ENCODE measurements at places on chromosomes 3 and 15.
A peak's percentile ranks its signal among the peaks of the same experiment; 100 is the strongest.

DNA sequence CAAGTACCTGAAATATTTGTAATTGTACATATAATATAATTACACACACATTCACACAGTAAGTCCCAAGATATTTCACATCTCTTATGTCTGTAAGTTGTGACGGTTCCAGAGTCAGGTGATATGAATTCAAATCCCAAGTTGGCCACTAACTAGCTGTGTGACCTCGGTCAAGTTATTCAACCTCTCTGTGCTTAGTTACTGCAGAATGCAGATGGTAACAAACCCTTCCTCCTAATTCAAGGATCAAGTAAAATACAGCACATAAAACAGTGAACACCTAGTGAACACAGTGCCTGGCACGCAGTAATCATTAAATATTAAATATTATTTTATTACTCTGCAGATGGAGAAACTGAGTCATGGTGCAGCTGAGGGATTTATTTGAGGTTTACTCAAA is 6.9 kb downstream of the PRICKLE2 start:
- no peak for DNase-seq

- no peak for DNase-seq
Observed at GRCh38 chr15:27951191-27951890, 147.8 kb downstream of the OCA2 start.

DNA sequence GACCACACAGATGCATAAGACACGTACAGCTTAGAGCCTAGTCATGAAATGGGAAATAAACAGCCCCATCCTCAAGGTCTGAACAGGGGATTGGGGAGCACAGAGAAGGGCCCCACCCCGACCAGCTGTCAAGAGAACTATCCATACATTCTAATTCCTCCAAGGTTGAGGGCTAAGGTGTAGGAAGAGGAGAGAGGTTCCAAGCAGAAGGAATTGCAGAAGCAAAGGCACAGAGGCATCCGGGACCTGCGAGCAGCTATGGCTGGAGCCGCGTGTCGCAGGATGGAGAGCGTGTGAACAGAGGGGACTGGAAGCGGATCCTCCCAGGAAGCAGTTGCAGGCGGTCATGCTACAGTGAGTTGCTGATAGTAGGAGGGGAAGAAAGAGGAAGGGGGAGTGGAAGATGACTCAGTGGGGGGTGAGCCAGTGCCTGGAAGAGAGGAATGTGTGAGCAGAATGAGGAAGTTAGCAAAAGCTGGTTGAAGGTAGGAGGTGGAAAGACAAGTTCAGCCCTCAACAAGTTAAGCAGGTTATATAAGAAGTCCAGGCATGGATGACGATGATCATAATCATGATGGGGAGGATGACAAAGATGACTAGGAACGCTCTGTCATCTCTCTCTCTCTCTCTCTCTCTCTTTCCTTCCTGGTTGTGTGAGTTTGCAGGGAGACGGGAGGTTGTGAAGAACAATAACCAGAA is 89.7 kb downstream of the LIPC start:
- DNase-seq: no peak

DNA sequence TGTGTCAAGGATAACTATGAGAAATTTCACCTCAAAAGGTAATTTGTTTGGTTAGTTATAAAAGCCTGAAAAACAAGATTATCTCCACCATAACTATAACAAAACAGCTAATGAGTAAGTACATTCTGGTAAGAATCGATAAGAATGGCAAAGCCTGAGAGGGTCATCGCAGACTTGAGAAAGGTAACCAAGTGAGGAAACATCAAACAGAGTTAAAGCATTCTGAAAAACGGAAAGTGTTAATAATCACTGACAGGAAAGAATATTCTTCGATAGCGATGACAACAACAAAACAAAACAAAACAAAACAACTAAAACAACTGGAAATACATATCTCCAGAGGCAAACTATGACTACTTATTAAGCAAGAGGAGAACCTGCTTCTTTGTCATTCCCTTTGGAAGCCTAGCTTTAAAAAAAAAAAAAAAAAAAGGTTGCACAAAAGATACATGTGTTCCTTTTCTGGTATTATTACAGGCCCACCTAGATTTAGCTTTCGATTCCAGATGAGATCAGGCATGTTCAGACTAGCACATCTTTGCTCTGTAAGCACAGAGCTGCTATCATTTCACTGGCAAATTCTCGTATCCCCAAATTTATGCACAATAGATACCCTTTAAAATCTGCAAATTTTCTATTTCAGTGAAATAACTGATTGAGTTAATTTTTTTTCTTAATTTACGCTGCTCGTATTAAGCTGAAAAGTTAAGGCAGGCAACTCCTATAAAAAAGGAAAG is 155.6 kb downstream of the TIGIT start:
- DNase-seq: no peak

DNA sequence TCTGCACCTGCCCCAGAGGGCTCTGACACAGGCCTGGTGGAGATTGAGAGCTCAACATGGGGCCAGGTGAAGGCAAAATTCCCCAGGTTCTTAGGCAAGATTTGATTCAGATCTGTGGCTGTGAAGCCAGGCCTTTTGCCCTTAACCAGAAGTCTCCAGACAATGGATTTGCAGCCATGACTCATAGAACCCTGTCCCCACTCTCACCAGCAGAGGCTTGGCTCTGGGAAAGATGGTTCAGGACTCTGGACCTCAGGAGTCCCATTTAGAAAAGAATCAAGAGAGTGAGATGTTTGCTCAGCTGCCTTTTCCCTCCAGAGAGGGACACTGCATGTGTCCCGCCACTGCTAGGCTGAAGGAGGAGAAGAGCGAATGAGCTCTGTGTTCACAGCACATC is 361.4 kb upstream of the ICE2 start:
- no peak for DNase-seq

- peak; percentile 60 for DNase-seq
Observed at GRCh38 chr3:113287803-113288648, 76.7 kb downstream of the BOC start.

DNA sequence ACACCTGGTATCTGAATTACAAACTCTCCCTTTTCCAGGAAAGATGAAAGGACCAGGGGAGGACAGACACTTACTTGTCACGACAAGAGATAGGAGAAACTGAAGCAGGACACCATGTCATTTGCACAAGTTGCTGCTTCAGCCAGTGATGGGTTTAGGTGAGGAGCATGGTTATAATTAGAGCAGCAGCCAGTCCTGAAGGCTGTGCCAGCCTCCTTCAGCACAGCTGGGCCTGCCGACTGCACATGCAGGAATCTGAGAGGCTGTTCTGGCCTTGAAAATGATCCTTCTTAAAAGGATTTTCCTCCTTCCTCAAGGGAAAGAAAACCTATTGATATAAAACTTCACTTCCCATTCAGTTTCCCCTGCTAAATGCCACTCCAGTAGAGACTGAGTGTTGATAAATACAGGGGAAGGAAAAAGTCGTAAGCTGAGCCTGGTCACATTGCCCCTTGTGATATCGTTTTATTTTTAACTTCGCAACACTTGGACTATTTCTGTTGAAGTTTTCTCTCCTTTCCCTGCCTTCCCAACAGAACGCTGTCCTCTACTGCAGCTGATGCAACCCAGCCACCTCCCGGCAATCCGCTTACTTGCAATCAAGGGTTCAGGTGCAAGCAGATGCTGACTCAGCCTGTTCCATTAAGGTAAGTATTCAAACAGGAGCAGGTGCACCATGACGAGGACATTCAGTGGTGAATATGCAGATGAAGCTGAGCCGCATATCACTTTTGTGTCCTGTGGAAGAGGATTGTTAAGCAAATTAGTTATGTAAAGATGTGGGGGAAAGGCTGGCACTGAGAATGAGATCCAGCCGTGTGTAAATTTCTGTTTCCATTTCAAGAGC is at the start of gene FBXO40:
FBXO40 (plus strand) TSS at position 524 of the 847 bp plus-strand sequence. CDS start 27,197 bp downstream, outside the sequence.
- no peak for DNase-seq

DNA sequence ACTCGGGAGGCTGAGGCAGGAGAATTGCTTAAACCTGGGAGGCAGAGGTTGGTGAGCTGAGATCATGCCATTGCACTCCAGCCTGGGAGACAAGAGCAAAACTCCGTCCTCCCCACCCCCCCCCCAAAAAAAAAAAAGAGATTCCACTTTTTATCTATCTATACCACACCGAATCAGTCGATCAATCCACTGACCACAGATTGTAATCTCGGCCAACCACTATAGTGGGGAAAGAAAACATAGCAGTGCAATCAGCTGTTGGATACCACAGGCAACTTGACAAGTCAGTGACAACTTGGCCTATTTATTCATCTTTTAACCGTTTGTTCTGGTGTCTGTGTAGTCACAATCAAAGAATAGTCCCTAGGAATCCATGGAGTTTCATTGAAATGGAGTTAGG is 299.2 kb downstream of the FHIT start:
- DNase-seq: no peak

Measured in activated T-cell treated with anti-CD3 and anti-CD28 coated beads, Interleukin-2, amount 50 U/mL, for 72 hours (primary cell).